ENCODE measurements at places on chromosomes 11 and 22.

DNA sequence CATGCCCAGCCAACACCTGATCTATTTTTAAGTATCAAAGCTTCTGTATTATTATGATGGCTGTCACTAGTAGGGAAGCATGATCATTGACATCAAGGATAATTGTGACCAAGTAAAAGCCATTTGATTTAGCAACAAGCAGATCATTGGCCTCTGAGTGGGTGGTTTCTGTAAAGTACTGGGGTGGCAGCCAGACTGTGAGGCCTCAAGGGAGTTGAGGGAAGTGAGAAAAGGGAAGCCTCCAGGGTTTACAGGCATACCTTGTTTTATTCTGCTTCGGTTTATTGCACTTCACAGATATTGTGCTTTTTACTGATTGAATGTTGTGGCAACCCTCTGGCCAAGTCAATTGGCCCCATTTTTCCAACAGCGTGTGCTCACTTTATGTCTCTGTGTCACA, 60.1 kb downstream of the PRR5L start:
- DNase-seq, result no peak

DNA sequence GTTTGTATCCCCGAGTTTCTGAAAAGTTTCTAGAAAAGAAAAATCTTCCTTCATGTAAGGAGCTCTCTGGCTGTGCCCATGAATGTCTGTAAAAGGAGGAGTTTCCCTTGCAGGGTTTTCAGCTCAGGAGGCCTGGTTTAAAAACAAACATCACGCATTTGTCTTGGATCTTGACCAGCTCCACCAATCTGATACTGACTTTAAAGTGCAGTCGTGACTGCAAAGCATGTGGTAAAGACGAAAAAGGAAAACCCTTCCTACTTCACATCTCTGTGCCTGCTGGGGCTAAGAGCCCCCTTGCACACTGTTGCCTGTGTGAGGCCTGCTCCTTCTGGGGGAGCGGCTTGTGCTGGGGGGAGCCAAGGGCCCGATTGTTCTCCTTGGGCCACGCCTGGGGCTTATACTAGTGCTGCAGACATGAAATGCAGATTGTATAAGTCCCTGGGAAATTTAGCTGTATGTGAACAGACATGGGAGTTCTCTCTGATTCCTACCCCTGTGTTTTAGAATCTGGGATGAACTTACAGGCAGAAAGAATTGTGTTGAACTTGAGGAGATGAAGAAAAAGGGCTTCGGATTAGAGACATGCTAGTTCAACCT, 62.1 kb downstream of the ADAMTS15 start:
- no peak for DNase-seq

- no peak for DNase-seq
Measured at GRCh38 chr11:131977231-131977630, 606.8 kb downstream of the NTM start.

DNA sequence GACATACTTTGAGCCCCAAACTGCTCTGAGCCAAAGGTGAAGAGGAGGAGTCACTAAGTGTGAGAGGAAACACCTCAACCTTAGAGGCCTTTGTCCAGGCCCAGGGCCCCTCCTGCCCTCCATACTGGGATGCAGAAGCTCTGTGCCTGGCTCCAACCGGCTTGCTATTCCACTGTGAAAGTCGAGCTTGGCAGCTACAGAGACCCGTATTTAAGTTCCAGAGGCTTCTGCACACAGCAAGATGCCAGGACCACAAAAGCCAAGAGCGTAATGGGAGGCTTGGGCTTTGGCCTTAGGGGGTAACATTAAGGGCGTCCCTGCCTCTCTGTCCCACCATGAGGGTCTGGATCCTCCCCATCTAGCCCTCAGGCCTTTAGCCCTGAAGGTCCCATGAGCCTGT, 31.9 kb downstream of the DSCAML1 start:
- no peak for DNase-seq

DNA sequence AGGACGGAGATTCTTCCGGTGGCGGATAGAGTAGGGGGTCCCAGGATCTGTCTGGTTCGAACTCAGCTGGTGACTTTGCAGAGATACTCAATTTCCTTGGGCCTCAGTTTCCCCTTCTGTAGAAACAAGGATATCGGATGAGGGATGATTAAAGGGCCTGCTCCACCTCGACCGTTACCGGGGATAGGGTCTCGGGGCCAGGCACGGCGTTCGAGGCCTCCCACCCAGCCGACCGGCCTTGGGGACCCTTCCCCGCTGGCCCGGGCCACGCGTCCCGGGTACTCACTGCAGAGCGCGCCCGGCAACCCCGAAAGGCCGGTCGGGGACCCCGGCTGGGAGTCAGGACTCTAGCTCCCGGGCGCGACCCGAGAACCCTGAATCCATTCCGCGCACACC, 321 bp downstream of the RHBDD3 start:
- no peak for DNase-seq

DNA sequence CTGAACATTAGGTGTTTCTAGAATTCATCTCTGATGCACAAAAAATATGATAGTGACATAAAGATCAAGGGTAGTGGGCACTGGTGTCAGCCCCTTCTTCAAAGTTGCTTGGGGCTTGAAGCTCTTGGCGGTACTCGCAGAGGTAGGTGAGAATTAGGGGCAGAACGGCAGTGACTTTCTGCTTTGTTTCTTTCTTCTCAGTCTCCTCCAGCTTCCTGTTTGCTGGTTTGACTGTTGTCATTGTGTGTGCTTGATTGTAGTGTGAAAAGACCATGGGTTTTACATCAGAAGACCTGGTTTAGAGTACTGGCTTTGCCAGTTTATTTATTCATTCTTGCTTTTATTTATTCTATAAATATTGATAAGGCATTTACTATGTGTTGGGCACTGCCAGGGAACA, 156.7 kb upstream of the PLET1 start:
- DNase-seq, result no peak

DNA sequence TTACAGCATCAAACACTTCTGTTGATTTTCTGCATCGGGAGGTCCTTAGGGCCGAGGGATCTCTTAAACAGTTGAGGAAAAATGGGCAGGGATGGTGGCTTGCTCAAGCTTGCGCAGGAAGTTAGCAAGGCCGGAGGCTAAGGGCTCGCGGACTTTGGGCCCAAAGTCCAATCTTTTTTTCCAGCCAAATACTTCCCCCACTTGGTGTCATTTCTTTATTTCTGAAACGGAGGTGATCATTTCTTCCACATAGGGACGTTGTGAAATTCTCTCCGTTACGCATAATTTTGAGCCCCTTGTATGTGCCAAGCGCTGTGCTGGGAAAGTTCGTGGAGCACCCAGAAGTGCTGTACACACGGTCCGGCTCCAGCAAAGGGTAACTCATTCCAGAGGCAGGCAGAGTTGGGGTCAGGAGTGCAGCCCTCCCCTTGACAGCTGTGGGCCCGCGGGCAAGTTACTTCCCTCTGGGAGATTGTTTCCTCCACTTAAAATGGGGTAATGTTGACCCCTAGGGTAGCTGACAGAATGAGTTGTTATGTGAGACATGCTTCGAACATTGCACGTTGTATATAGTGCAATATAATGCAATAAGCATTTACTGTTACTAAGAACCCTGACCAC, 809 bp downstream of the MIEF1 start:
- no peak for DNase-seq

DNA sequence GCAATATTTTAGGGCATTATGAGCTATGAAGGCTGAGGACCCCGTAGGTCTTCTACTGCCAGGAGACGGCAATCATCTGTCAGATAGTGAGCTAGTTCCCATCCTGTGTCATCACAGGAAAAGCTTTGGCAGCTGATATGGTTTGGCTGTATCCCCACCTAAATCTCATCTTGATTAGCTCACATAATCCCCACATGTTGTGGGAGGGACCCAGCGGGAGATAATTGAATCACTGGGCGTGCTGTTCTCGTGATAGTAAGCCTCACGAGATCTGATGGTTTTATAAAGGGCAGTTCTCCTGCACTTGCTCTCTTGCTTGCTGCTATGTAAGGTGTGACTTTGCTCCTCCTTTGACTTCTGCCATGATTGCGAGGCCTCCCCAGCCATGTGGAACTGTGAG, 18.1 kb downstream of the CSRP3 start:
- DNase-seq, result no peak

- no peak for DNase-seq
Measured at GRCh38 chr11:104967534-104968354, 630 bp downstream of the CASP4 start.

DNA sequence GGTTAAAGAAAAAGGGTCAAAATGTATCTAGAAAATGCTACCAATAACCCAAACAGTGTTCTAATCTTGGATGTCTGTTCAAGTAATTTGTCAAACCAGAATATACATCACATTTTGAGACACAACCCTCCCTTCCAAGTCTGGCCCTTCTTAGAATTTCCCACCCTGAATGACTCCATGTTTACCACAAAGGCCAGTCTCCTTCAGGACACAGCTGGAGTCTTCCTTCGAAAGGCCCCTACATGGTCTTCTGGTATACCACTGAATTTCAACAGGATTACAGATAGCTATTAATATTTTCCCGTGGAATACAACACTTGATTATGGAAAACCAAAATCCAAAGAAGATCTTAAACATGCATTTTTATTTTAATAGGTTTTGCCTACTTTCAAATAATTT, 10.2 kb downstream of the CCDC34 start:
- DNase-seq, result no peak

- DNase-seq, result no peak
Measured at GRCh38 chr11:96263238-96263763, 79.7 kb downstream of the MAML2 start.

GRCh38 chr11:94402355-94402754, 1.1 kb upstream of the GPR83 start:
- no peak for DNase-seq

DNA sequence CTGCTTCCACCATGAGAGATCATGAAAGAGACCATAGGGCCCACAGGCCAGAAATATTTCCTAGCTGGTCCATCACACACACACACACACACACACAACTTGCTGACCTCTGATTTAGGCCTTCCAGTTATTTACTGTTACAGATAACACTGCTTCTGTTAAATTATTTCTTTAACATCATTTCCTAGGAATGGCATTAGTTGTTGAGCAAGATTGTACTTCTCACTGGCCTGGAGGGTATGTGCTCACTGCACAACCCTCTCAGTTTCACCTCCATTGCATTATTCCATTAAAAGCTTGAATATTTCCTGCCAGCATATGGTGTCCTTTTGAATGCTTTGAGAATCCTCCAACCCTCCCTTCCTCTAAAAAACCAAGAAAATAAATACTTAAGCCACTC, 104.4 kb downstream of the MICAL2 start:
- DNase-seq, result no peak

- no peak for DNase-seq
Measured at GRCh38 chr11:132770829-132771530, 761.3 kb downstream of the OPCML start.

DNA sequence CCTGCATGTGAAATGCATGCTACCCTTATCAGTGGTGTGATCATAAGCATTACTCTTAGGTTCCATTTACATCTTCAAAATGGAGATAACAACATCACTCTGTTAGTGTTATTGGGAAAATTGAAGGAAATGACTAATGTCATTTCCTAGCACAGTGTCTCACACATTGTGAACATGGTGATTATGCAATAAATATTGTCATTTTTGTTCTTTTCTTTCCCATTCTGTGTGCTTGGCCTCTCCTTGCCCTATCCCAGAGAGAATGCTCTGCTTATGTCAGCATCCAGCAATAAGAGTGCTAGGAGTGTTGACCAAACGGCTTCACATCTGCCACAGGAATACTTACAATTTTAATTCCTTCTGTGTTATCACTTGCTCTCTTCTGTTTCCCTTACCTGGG, 1024.1 kb upstream of the CCDC90B start:
- no peak for DNase-seq

GRCh38 chr11:86535773-86536172, 136.6 kb downstream of the ME3 start:
- no peak for DNase-seq

- DNase-seq, result no peak
Measured at GRCh38 chr11:103079833-103080232, 12.1 kb downstream of the DCUN1D5 start.

GRCh38 chr11:85854212-85854556, 999 bp upstream of the CCDC83 start:
- DNase-seq, result no peak

DNA sequence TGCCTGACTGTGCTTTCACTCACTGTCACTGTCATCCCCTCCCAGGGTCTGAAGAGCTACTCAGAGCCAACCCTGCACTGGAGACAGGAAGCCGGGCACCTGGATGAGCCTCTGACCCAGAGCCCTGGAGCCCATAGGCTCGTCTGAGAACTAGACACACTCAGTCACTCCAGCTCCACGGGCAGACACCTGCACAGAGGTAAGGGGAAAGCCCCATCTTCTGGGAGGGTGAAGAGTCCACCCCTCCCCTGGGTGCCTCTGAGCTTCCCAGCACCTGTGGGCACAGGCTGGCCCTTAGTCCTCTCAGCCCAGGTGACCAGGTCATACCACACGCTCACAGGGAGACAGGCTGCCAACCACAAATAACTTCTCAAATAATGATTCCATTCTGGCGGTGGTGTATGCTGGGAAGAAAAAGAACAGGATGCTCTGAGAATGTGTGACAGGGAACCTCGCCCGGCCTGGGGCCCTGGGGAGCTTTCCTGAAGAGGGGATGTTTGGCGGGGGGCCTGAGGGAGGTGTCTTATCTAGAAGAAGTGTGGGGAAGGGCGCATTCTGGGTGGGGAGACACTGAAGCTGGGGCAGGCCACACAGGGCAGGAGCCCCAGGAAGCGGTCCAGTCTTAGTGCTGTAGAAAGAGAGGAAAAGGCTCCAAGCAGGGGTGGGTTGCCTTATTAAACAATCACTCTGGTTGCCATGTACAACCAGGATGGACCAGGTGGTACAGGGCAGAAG, 5.3 kb downstream of the CCDC157 start:
- DNase-seq, result no peak

GRCh38 chr22:38138961-38139360, 28.5 kb upstream of the BAIAP2L2 start:
- DNase-seq, result no peak

DNA sequence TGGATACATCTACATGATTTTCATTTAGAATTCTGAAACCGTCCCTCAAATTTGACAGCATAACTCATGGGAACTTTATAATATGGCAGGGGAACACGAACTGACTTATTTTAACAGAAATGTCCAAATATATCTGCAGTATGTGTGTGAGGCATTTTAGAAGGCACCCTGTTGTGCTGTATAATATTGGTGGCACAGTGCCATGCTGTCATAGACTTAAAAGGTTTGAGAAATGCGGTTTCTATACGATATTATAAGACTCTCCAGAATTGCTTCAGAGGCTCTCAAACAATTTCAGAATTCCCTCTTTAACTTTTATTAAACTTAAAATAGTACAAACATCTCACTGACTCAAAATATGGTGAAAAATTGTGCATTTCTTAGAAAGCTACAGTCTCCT, 181.6 kb downstream of the MSANTD4 start:
- no peak for DNase-seq

GRCh38 chr11:14224395-14224794, 134.6 kb downstream of the RRAS2 start:
- no peak for DNase-seq

- no peak for DNase-seq
Measured at GRCh38 chr11:63680834-63681320, 423 bp upstream of the RTN3 start.

- DNase-seq, result no peak
Measured at GRCh38 chr11:96215110-96215782, 127.7 kb downstream of the MAML2 start.

Measured in activated CD4-positive, alpha-beta T cell treated with anti-CD3 and anti-CD28 coated beads for 24 hours (primary cell).